Ureter (tissue), 1 donor: ENCODE measurements at places on chromosomes 4 and X. TPM values are rescaled to one million over a fixed set of nuclear protein-coding genes. Genes with fewer than 3 reads are reported as not detected.

The NSG1 gene
- total RNA-seq, result 28.3 TPM

The RAB33A gene
- total RNA-seq, result 1.9 TPM

The ZMAT1 gene
- 23.1 TPM for total RNA-seq

The GC gene
- 0.65 TPM for total RNA-seq

The HOPX gene
- 24.1 TPM for total RNA-seq
